ENCODE measurements at places on chromosomes 3 and 15.

DNA sequence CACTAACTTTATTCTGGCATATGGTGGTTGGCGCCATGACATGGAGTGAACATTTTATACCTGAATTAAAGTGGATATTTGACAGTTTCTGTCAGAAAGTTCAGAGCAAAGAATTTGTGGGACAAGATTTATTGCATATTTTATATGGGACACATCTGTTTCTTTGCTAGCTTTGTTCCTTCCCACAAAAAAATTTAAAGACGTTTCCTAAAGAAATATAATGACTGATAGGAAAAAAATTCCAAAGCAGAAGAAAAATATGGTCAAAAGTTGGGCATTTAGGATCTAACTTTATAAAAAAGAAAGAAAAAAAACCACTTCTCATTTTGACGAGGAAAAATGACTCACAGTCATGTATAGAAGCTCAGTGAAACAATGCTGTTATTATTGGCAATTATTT is 101.6 kb downstream of the GREM1 start:
- DNase-seq: no peak

DNA sequence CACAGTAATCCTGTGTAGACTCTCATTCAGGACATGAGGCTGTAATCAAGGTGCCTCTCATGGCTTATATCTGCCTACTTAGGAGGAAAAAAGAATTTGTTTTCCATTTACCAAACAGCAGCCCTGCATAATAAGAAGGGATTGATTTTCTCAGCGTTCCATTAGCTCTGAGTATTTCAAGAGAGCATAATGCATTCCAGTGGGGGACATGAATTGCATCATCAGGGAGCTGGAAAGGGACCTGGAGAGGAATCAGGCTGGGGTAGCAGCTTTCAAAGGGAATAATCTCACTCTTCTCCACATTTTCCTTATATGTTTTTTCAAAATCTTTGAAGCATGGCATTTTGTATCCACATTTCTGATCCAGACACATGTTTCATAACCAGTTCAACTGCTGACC is 150.6 kb upstream of the ANKRD28 start:
- DNase-seq: no peak

GRCh38 chr15:68713874-68714273 is 106.8 kb downstream of the ANP32A start:
- no peak for DNase-seq

- no peak for DNase-seq
Measured at GRCh38 chr15:67157521-67158252, 92.3 kb downstream of the SMAD3 start.

DNA sequence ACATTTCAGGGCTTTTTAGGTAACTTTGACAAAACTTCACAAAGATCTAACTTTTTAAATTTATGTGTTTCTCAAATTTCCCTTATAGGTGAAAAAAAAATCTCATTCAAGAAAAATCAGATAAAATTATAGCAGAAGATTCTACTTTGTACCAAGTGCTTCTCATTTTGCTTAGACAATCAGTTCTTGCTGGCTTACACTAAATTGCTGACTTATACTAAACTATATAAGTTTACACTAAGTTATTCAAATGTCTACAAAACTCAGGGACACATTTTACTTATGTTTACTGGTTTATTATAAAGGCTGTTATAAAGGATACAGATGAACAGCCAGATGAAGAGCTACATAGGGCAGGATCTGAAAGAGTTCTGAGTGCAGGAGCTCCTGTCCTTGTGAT is 195.1 kb downstream of the ZPLD1 start:
- DNase-seq: no peak

- no peak for DNase-seq
Measured at GRCh38 chr3:42654331-42655201, 1.1 kb downstream of the ZBTB47 start.

GRCh38 chr15:70348581-70349344 is 251.0 kb upstream of the TLE3 start:
- no peak for DNase-seq

DNA sequence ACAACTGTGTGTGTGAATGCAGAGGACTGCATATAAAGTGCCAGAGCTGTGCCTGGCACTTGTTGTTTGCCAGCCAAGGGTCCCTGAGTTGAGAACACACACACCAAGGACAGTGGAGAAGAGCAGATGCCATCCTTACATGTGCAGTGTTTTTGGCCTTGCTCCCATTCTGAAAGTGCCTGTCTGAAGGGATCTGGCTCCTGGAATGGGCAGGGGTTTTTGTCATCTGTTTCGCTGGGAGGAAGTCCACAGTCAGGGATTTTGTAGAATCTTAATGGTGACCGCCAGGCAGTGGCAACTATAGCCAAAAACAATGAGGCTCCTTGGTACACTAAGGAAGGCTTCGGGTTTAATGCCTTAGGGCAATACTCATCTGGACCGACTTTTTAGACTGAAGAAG is 63.7 kb downstream of the DUT start:
- DNase-seq: no peak

- no peak for DNase-seq
Measured at GRCh38 chr15:64851503-64851840, 9.8 kb downstream of the PLEKHO2 start.

DNA sequence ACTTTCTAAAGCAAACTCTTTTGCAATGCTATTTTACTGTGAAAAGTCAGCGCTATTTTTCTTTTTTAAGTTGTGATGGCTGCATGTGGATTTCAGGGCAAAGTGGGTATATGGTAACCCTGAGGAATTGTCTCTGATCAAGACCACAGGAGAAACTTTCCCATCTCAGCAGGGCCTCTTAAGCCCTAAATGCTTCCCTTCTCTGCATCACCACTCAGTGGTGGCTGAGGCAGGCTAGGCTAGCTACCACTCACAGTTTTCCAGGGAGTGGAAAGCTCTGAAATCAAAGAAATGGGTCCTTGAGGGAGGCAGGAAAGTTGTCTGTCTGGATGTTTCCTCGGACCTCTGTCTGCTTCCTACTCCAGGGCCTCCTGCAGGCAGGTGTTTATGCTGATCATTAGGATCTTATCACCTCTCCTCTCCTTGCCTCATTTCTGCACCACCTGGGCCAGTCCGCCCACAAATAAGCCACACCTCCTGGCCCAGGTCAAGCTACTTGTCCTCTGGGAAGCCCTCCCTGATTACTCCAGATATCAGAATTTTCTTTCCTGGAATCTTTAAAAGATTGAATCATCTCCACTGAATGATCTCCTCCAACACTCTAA is 37.0 kb downstream of the CEMIP start:
- DNase-seq: no peak

GRCh38 chr3:9598783-9599387 is 45.3 kb upstream of the LHFPL4 start:
- no peak for DNase-seq

GRCh38 chr3:127768346-127769008 is 53.8 kb downstream of the MGLL start:
- DNase-seq: no peak

DNA sequence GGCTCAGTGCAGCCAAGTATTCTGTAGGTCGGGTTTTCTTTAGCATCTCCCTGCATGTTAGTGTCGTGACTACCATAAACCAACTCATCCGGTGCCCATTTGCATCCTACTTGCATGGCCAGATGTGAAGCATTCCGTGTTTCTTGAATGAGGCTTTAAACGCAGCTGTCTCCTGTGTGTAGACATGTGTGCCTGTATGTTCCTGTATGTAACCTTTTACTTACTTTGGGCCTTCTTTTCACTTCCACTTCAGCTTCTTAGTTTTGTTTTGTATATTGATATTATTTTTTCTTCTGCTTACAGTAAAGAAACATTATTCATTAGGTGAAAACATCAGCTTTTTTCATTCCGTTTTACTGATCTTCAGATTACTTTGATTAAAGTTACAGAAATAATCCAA is 267.9 kb downstream of the BBX start:
- no peak for DNase-seq

DNA sequence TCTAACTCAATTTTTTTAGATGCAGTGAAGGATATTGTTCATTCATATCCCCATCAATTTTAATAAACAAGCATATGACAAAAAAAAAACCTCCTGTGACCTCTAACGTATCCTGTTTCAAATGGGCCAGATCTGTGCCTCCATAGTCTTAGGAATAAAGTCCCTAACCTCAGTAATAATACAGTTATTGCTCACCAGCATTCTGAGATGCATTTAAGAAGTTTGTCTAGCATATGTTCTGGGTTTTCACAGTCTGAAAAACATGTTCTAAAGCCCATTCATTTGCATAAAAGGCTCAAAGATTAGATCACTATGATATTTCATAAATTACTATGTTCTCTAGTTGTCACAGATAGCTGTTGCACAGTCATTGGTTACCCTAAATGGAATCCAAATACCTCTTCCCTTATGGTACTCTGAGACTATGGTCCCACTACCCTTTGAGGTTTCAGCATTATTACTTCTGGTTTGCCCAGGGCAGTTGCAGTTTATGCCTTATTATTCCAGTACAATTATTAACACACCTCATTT is 190.1 kb downstream of the ZIC4 start:
- no peak for DNase-seq

DNA sequence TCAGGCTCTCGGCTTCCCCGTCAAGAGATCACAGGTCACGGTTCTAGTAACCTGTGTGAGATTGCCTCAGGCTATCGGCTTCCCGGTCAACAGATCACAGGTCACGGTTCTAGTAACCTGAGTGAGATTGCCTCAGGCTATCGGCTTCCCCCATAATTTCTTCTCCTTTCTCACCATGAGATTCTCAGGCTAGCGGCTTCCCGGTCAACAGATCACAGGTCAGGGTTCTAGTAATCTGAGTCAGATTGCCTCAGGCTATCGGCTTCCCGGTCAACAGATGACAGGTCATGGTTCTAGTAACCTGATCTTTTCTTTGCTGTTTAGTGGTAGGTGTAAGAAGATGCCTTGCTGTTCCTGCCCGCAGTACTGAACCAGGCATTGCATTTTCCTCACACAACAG is 418.2 kb upstream of the ZNF717 start:
- no peak for DNase-seq

DNA sequence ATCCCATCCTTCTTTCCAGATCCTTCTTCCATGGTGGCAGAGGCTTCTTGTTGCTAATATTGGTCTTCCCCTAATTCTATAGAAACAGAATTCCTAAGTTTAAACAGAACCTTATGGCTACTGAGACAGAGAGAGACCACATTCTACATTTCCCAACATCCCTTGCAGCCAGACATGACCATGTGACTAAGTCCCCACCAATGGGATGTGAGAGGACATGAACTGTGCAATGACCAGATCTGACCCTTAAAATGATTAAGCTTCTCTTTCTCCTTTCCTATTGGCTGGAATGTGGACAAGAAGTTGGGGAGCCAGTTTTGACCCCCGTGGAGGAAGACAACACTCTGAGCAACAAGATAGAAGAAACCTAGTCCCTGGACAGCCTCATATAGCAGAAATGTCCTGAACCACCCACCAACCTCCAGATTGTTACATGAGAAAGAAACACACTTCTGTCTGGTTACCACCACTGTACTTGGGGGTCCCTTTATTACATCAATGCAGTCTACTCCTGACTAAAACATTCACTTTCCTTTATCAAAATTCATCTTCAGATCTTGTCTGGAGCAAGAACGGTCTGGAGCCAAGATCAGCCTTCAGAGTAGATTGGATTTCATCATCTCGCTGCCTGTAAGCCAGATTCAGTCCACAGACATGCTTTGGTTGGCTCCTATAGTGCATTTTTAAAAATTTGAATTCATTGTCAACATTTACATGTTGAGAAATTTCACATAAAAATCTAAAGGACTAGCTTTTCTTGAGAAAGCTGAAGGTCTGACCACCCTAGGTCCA is 183.9 kb downstream of the SHQ1 start:
- no peak for DNase-seq

GRCh38 chr15:35499723-35500122 is 46.2 kb downstream of the DPH6 start:
- DNase-seq: no peak

GRCh38 chr3:30353711-30354467 is 252.5 kb upstream of the TGFBR2 start:
- DNase-seq: peak; percentile 66

GRCh38 chr3:174938102-174938501 is 79.0 kb downstream of the NAALADL2 start:
- no peak for DNase-seq

GRCh38 chr15:92006186-92007028 is 152.9 kb downstream of the SLCO3A1 start:
- no peak for DNase-seq

DNA sequence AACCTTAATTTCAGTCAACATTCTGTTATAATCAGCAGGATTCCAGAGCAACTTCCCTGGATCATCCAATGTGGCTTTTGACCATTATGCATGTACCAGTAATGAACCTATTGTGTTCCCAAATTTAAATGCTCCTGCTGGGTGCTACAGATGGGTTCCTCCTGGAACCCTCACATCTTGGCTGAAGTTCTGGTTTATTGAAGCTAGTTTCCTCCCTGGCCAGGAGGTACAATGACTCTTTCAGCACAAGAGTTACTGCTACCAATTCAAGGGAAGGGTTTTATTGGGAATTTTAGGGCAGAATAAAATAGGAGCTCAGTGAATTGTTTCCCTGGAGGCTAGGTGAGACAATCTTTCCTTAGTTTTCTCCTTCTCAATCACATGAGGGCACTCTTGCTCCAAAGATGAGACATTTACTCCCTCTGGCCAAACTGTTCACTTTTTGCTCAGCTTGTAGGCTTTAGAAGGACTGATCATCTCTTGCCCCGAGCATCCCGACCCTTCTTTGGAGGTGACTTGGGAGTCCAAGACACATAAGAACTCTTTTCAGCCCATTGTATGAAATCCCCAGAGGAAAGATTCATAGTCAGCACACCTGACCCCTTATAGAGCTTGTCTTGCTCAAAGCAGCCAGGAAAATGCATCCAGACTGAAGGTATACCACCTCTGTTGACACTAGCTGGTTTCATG is 8.8 kb upstream of the NPHP3 start:
- DNase-seq: no peak

GRCh38 chr3:126851934-126852333 is 131.0 kb upstream of the PLXNA1 start:
- no peak for DNase-seq

DNA sequence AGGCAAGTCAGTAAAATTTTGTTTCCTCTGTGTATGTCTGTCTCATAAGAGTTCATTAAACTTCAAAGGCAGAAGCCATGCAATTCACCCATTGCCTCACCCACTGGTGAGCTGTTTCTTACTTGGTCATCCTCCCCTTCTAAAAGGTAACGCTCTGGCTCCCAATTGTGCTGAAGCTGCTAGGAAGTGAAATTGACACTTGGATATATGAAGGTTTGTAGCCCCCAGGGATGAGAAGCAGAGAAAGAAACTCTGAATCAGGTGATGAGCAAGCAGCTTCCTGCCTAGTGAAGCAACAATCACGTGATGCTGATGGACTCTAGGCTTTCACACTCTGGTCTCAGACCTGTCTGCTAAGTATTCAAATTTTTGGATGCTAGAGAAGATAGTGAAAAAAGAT is 70.7 kb downstream of the CD200R1L start:
- DNase-seq: peak; percentile 6

- peak; percentile 82 for DNase-seq
Measured at GRCh38 chr3:114213627-114214541, 23.5 kb downstream of the ZNF80 start.

GRCh38 chr3:197567904-197568681 is 12.3 kb upstream of the BDH1 start:
- no peak for DNase-seq

GRCh38 chr3:83567935-83568334 is 1390.9 kb upstream of the CADM2 start:
- no peak for DNase-seq

- no peak for DNase-seq
Measured at GRCh38 chr3:194468086-194468485, 18.7 kb downstream of the ATP13A3 start.

All from CD4-positive, alpha-beta T cell treated with Interleukin-17A for 4 hours (primary cell).